Heart right ventricle (tissue), 16 donors: ENCODE measurements at places on chromosomes 7 and 10. TPM values are rescaled to one million over a fixed set of nuclear protein-coding genes. Genes with fewer than 3 reads are reported as not detected.
A peak's percentile ranks its signal among the peaks of the same experiment; 100 is the strongest.

Gene C10orf95
- not detected for total RNA-seq

Gene NSUN6
- 9.6 TPM for total RNA-seq

Gene CALCR
- not detected for total RNA-seq

GRCh38 chr7:36132012-36132411 lies 21.0 kb upstream of the EEPD1 start:
- DNase-seq: no peak

GRCh38 chr10:11884706-11885423 lies 61.7 kb downstream of the PROSER2 start:
- DNase-seq: no peak

- peak; percentile 48 for DNase-seq
Measured at GRCh38 chr10:93813507-93814465, 56.0 kb downstream of the LGI1 start.

DNA sequence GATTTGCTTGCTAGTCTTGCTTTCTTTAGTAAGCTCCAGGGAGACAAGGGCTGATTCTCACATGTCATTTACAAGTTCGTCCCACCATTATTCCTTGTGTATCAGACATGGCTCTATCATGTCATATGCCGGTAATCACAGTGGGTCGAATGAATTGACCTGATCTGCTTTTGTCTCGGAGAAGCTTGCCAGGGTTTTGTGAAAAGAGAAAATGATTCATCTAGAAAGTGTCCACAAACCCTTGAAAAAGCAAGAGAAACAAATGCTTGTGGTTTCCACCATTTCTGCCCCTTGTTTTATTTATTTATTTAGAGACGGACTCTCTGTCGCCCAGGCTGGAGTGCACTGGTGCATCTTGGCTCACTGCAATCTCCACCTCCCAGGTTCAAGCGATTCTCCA lies 278.5 kb downstream of the TCF7L2 start:
- no peak for DNase-seq

DNA sequence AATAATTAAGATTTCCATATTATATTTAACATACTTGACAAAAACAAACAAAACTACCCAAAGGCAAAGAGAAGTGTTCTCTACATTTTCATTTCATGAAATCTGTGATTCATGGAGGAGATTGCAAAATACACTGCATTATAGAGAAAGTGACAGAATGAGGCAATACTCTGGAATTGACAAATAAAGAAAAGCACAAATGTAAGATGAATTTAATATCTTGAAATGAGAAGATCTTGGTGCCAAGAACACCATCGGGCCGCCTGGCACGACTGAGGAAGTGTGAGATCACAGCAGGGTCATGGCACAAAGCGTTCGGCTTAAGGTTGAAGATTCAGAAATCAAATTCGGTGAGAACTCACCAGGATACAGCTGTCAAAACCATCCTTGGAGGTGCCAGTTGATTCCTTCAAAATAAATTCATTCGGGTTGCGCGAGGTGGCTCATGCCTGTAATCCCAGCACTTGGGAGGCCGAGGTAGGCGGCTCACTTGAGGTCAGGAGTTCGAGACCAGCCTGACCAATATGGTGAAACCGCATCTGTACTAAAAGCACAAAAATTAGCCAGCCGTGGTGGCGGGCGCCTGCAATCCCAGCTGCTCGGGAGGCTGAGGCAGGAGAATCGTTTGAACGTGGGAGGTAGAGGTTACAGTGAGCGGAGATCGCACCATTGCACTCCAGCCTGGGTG lies 174.0 kb upstream of the PFKP start:
- no peak for DNase-seq

- DNase-seq: no peak
Measured at GRCh38 chr7:129295015-129295423, 70.2 kb downstream of the AHCYL2 start.
